ENCODE measurements at places on chromosomes 7 and 10. TPM values are rescaled to one million over a fixed set of nuclear protein-coding genes. Genes with fewer than 3 reads are reported as not detected.
A peak's percentile ranks its signal among the peaks of the same experiment; 100 is the strongest.

GRCh38 chr10:4059471-4060138 lies 274.6 kb upstream of the KLF6 start:
- no peak overlapping the region for H3K4me3 ChIP-seq
- peak; percentile 28 for DNase-seq
- peaks cover 16% of the 10 kb centered on the region for H3K4me1 ChIP-seq
- H3K27ac ChIP-seq, result no peak overlapping the region
- no peaks in the 10 kb centered on the region for H3K27me3 ChIP-seq

- no peak overlapping the region for H3K4me3 ChIP-seq
- H3K27me3 ChIP-seq, result no peaks in the 10 kb centered on the region
- no peaks in the 10 kb centered on the region for H3K4me1 ChIP-seq
- DNase-seq, result no peak
Observed at GRCh38 chr10:15898046-15898445, 37.7 kb upstream of the MINDY3 start.

DNA sequence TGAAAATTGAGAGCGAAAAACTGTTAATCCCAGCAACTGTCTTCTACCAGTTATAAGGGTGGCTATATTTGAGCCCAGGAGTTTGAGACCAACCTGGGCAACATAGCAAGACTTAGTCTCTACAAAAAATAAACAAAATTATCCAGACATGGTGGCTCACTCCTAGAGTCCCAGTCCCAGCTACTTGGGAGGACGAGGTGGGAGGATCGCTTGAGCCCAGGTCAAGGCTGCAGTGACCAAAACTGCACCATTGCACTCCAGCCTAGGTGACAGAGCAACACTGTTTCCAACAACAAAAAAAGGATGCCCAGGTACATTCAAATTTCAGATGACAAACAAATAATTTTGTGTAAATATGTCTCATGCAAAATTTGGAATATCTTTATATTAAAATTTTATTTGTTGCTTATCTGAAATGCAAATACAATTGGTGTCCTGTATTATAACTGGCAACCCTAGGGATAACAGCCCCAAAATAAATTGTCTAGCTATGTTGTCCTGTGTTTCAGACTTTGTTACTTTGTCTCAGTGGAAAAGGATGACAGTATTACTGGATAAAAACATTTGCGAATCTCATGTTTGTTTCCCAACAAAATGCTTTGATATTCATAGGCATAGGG lies 26.7 kb downstream of the FAM171A1 start:
- no peak overlapping the region for H3K4me3 ChIP-seq
- H3K27ac ChIP-seq, result no peak overlapping the region
- no peaks in the 10 kb centered on the region for H3K27me3 ChIP-seq
- DNase-seq, result no peak
- H3K36me3 ChIP-seq, result no peaks in the 10 kb centered on the region
- H3K4me1 ChIP-seq, result no peaks in the 10 kb centered on the region

DNA sequence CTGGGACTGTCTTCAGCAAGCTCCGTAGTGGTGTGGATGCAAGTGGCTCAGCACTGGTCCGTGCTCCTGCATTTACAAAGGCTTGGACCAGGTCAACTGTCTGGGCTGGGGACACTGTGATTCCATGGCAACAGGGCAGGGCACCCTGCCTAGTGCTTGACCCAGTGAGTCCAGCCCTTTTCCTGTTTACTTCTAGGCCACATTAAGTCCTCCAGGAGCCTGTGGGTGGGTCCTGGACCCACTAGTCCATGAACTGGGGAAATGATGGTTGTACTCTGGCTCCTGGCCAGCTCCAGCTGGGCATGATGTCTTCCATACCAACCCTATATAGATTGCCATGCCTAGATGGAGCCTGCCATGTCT lies 152.0 kb downstream of the RPS24 start:
- no peak for DNase-seq
- H3K4me1 ChIP-seq, result no peaks in the 10 kb centered on the region
- H3K27ac ChIP-seq, result no peak overlapping the region
- no peaks in the 10 kb centered on the region for H3K36me3 ChIP-seq
- no peak overlapping the region for H3K4me3 ChIP-seq
- no peaks in the 10 kb centered on the region for H3K27me3 ChIP-seq

DNA sequence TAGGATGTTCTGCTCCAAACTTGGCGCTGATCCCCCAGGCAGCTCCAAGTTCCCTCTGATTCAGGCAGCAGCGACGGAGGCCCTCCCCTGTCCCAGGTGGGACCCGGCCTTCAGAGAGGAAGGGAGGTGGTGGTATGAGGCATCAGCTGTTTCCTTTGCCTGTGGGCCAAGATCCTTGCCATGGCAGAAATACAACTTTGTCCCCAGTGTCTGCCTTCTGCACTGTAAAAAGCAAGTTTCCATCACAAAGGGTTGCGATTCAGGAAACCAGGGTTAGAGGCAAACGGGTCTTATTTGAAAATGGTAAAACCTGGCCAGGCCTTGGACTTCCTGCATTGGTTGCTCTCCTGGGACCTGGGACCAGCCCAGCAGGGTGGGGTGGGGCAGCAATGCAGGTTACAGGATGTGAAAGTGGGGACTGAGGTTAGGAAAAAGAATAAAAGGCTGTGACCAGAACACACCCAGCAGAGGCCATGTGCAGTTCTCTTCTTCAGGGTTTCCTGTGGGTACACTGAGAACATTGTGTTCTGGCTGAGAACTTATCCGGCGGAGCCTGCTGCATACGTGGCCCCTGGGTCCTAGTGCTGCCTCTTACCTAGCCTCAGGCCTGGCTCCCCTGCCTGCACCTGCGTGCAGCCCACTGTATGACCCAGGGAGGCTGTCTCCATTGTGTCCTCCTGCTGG lies 25.1 kb upstream of the DDIT4 start:
- no peaks in the 10 kb centered on the region for H3K36me3 ChIP-seq
- DNase-seq, result peak; percentile 92

DNA sequence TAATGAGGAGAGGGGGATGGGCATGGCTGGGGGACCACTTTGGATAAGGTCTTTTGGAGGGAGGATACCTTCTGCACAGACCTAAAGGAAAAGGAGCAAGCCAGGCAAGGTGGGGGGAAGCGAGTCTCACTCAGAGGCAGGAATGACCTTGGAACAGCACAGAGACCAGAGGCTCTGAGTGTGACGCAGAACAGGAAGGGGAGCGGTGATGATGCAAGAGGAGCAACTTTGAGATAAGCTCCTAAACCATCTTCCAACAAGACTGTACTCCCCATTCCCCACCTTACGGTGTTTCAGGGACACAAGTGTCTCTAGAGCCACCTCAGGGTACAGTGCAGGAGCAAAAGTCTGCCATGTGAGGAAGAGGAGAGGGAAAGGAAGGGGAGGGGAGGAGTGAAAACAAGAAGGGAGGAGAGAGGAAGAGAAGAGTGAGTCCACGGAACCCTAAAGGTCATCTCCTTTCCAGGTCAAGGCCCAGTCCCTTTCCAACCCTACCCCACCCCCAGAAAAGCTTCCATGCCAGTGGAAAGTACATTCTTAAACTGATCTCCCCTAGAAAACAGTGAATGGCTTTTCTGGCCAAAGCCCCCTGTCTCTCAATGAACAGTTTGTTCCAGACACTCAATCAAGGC lies 54.1 kb downstream of the JAZF1 start:
- no peaks in the 10 kb centered on the region for H3K4me1 ChIP-seq
- no peak overlapping the region for H3K4me3 ChIP-seq
- H3K27me3 ChIP-seq, result no peaks in the 10 kb centered on the region
- no peaks in the 10 kb centered on the region for H3K36me3 ChIP-seq
- no peak overlapping the region for H3K27ac ChIP-seq

DNA sequence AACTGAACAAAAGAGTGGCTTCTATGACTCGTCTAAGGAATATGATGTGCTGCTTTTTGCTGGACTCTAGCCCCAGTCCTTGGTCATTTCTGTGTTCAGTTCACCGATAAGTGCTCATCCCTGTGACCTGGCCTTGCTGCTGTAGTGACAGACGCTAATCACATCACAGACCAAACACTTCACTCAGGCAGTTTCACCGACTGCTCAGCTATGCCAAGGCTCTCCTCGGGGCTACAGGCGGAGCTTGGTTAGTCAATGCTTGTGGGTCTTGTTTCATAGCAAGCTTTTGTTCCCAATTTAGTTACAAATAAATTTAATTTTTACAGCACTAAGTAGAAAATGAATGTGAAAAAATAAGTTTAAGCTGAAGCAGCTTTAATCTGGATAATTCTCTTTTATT lies 190.8 kb upstream of the PRKCQ start:
- H3K27me3 ChIP-seq, result no peaks in the 10 kb centered on the region
- no peak for DNase-seq
- H3K4me3 ChIP-seq, result no peak overlapping the region
- no peak overlapping the region for H3K27ac ChIP-seq
- no peaks in the 10 kb centered on the region for H3K4me1 ChIP-seq
- no peaks in the 10 kb centered on the region for H3K36me3 ChIP-seq

- H3K27me3 ChIP-seq, result no peaks in the 10 kb centered on the region
- H3K36me3 ChIP-seq, result no peaks in the 10 kb centered on the region
- H3K4me3 ChIP-seq, result no peak overlapping the region
- no peaks in the 10 kb centered on the region for H3K4me1 ChIP-seq
Observed at GRCh38 chr7:148609045-148609725, 18.6 kb downstream of the C7orf33 start.

- peaks cover 31% of the 10 kb centered on the region for H3K4me1 ChIP-seq
- H3K4me3 ChIP-seq, result no peak overlapping the region
- H3K36me3 ChIP-seq, result no peaks in the 10 kb centered on the region
- H3K27ac ChIP-seq, result no peak overlapping the region
- DNase-seq, result no peak
- peaks cover 18% of the 10 kb centered on the region for H3K27me3 ChIP-seq
Observed at GRCh38 chr7:5429253-5429856, 5.7 kb upstream of the TNRC18 start.

DNA sequence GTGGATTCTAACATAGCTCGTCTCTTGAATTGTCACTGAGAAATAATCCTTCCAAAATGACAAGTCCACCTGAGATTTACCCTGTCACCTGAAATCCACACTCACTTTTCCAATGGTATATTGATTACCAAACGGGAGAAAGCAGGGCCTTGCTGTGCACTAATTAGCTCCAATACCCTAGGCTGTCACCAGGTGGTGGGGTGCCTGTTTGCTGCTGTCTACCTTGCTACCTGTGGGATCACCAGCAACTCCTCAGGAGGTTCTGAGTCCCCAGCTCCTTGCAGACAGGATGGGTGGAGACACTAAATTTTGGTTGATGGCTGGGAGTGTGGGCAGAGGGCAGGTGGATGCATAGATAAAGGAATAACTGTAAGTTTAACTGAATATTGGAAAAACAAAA lies 237.2 kb upstream of the ZNF32 start:
- H3K27ac ChIP-seq, result no peak overlapping the region
- H3K4me3 ChIP-seq, result no peak overlapping the region
- no peaks in the 10 kb centered on the region for H3K36me3 ChIP-seq
- no peak for DNase-seq
- H3K4me1 ChIP-seq, result no peaks in the 10 kb centered on the region

GRCh38 chr10:2949948-2950354 lies 117.4 kb upstream of the PFKP start:
- no peak overlapping the region for H3K4me3 ChIP-seq
- H3K27ac ChIP-seq, result no peak overlapping the region
- no peaks in the 10 kb centered on the region for H3K4me1 ChIP-seq
- no peak for DNase-seq
- no peaks in the 10 kb centered on the region for H3K36me3 ChIP-seq

DNA sequence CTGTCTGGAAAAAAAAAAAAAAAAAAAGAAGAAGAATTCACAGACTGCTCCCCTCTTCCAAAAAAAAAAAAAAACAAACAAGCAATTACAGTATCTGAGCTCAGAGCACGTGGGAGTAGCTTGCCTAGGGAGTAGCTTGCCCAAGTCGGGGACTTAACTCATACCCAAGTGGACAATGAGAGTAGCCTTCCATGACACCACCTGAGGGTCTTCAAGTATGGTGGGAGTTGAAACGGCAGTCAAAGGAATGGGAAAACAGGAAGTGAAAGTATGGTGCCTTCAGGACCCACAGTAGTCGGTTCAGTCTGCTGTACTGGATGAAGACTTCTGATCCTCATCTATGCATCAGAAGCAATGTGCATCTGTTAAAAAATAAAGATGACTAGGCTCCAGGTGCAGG lies 10.6 kb downstream of the VOPP1 start:
- H3K27me3 ChIP-seq, result no peaks in the 10 kb centered on the region
- no peak for DNase-seq
- no peak overlapping the region for H3K27ac ChIP-seq
- no peaks in the 10 kb centered on the region for H3K36me3 ChIP-seq

DNA sequence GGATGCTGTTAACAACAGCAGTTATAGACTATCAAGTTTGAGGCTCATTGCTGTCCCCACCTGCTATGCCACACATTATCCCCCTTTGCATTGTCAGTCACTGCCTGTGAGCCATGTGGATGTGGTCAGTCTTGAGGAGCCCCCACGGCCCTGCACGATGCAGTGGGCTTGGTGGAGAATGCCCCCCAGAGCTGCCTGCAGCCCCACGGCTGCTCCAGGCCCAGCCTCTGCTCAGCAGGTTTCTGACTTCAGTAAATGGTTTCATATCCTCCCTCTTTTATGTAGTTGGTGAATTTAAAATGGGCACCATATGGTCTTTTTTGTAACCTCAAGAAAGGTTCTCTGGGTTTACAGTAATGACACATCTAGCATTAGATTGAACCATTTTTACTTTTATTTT lies 164.1 kb downstream of the EBF3 start:
- DNase-seq, result no peak
- H3K27me3 ChIP-seq, result no peaks in the 10 kb centered on the region
- H3K27ac ChIP-seq, result no peak overlapping the region
- H3K36me3 ChIP-seq, result no peaks in the 10 kb centered on the region

DNA sequence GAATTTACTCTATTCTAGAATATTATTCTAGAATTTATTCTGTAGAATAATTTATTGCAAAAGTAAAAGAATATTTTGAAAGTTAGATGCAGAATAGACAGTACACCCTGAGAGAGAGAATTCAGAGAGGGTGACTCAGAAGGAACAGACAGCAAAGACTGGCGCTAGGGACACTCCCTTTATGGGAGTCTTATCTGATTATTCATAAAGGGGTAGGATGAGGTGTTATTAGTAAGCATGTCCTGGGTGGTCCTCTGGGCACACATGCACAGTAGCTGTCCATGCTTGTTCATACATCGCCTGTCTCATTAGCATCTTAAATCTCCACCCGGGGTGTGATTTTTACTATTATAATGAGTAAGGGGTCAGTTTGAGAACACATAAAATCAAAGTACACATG lies 100.1 kb downstream of the XPNPEP1 start:
- no peaks in the 10 kb centered on the region for H3K36me3 ChIP-seq
- H3K4me3 ChIP-seq, result no peak overlapping the region
- H3K4me1 ChIP-seq, result no peaks in the 10 kb centered on the region
- DNase-seq, result no peak

The CHST3 gene
- not detected for total RNA-seq

The TFEC gene
- 1.6 TPM for total RNA-seq

The NKX2-3 gene
- total RNA-seq, result not detected

The CALHM2 gene
- total RNA-seq, result 19.2 TPM

The OR9A2 gene
- not detected for total RNA-seq

The TNKS2 gene
- 52.2 TPM for total RNA-seq

The CCL24 gene
- not detected for total RNA-seq

The PSAP gene
- 1,163 TPM for total RNA-seq

Measured in naive thymus-derived CD4-positive, alpha-beta T cell (primary cell).